ENCODE measurements at places on chromosomes 16 and 17.

GRCh38 chr17:41532947-41533570, 5.0 kb upstream of the KRT19 start:
- DNase-seq, result no peak

DNA sequence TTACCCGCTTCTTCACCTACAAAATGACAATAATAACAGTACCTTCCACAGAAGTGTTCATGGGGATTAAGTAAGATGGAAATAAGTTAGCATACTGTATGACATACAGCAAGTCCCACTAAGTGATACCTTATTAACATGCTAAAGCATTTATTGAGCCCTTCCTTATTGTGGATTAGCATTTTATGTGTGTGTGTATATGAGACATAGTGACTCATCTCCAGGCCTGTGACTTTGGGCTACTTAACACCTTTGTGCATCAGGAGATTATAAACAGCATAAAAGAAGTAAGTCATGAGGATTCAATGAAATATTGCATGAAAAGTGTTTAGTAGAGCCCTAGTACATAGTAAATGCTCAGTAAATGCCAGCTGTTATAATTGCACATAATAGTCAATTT, 52.9 kb downstream of the CA10 start:
- DNase-seq, result peak; percentile 10

DNA sequence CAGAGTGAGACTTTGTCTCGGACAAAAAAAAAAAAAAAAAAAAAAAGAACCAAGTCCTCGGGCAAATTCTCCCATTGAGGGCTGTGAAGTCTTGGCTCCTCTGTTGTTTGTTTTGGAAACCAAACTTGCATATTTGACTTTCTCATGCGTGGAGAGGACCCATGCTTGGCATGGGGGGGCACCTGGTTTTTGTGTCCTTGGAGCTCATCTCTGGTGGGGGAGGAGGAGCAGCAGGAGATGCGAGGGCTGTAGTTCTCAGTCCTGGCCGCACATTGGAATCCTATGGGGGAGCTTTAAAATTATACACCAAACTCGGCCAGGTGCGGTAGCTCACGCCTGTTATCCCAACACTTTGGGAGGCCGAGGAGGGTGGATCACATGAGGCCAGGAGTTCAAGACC, 74.5 kb downstream of the ABCC6 start:
- DNase-seq, result no peak

GRCh38 chr17:29909236-29910003, 20.6 kb downstream of the SSH2 start:
- DNase-seq, result peak; percentile 59

- DNase-seq, result no peak
Measured at GRCh38 chr17:7292729-7293128, 1.7 kb downstream of the YBX2 start.

DNA sequence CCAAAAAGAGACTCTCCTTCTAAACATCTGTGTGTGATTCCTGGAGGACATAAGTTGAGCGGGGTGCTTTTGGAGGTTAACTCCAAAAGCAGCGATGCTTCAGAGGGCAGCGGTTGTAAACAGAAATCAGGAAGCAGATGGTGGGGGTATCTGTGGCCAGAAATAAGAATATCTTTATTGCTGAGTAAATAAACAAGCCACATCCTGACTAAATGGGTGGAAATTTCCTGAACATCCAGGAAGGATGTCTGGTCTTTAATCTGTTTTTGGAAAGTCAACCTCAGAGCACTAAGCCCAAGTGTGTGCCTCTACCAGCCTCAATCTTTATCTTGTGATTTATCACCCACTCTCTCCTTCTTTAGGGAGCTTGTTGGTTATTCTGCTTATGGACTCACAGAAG, 123.3 kb downstream of the CDH13 start:
- no peak for DNase-seq

DNA sequence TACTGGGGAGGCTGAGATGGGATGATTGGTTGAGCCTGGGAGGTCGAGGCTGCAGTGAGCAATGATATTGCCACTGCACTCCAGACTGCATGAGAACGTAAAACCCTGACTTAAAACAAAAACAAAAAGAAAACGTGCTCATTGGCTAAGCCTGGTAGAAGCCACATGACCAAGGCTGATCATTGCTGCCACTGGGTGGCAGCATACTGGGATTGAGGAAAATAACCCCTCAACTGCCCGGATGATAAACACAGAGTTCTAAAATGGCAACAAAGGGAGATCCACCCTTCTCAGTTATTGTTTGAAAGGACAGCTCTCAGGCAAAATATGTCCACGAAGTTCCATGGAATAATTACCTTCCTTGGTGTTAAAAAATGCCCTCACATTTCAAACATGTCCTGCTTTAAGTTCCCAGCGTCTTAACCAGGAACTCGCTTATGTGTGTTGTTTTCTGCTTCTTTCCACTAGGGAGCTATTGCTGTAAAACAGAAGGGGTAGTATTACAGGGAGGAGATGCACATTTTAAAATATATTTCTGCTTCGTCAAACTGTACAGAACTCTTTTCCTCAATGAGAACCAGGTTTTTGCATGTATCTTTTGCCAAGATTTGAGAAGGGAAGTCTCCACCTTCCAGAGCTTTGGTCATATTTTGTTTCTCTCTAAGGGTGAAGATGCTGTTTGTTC, 675.3 kb downstream of the MAF start:
- no peak for DNase-seq

GRCh38 chr16:58102665-58103392, 26.4 kb downstream of the CFAP20 start:
- no peak for DNase-seq

- DNase-seq, result no peak
Measured at GRCh38 chr17:49190932-49191331, 19.4 kb downstream of the GNGT2 start.

DNA sequence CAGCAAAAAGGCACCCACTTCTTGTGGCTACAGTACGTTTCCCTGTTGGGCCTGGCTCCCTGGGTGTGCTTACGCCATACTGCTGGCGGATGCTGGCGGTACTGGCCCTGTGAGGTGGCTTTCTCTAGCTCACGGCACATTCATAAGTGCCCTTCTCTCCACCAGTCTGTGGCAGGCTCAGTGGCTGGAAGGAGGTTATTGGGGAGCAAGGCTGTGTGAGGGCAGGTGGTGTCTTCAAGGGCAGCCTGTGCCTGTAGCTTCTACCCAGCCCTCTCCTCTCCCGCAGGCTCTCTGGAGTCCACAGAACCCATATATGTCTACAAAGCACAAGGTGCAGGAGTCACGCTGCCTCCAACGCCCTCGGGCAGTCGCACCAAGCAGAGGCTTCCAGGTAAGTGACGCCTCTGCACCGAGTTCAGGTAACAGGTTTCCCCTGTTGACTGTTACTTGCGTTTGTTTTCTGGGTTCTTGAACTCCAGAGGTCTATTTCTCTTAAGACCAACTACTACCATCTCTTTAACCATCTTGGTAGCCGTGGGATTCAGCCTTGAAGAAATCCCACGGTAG, 20.6 kb downstream of the NTAN1 start:
- no peak for DNase-seq

DNA sequence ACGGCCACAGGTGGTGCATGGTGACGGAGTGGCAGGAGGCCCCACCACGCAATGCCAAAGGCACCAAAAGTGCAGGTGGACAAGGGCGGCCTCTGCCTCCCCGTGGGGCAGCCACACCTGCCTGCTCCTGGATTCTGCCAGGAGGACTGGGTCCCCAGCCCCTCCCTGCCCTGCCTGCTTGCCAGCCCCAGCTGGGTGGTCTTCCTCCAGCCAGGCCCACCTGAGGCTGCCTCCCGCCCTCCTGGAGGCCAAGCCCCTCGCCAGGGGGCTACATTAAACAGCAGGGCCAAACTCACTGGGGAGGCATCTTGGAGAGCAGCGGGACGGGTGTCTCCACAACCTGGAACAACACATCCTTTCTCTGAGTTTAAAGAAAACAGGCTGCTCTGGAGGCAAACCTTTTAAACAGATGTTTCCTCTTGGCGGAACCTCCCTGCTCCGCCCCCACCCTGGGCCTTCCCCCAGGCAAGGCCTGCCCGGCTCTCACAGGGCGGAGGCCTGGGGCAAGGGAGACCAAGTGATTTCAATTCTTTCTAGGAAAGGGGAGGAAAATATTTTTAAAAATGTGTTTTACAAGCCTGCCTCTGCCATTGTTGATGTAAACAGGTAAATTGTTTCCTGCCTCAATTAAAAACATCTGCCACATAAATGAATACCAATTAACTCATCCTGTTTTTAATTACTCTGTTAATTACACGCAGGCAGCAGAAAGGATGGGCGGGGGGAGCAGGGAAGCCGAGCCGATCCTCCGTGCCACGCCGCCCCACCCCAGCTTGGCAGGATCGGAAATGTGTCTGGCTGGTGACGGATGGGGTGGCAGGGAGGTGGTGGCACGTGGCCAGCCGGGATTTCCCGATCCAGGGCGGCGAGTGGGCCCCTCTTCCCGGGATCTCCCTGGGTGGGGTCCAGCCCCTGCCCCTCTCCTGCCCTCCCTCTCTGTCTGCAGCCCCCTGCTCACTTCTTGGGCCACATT, 54.4 kb upstream of the PABPN1L start:
- DNase-seq, result peak; percentile 37

DNA sequence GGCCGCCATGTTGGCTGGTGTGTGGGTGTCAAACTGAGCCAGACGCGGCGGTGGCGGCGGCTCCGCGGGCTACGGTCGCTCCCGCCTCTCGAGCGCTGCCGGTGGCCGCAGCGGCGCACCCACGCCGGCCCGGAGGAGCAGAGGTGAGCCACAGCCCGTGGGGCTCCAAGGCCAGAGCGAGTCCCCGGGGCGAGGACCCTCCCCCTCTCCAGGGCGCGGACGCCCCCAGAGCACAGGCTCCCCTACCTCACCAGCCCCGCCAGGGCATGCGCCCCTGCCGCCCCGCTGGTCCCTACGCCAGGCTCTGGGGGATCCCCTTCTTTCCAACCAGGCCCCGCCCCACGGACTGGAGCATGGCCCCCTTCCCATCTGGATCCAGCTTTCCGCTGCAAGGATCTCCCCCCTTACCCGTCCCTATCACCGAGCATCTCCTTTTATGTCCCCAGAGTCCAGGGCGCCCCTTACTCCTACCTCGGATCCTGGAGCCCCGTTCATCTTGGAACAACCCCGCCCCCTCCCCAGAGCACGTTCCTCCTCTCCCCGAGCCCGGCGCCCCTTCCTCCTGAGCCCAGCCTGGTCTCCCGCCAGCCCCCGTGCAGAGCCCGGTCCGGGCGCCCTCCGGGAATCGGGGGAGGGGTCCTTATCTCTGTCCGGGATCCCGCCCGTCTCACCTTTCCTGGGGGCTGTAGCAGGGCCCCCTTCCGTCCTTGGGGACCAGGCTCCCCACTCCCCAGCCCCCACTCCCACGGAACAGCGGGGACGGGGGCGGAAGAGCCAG, 412 bp downstream of the EPN2 start:
- DNase-seq, result no peak

- no peak for DNase-seq
Measured at GRCh38 chr17:1123393-1123831, 56.4 kb downstream of the ABR start.

DNA sequence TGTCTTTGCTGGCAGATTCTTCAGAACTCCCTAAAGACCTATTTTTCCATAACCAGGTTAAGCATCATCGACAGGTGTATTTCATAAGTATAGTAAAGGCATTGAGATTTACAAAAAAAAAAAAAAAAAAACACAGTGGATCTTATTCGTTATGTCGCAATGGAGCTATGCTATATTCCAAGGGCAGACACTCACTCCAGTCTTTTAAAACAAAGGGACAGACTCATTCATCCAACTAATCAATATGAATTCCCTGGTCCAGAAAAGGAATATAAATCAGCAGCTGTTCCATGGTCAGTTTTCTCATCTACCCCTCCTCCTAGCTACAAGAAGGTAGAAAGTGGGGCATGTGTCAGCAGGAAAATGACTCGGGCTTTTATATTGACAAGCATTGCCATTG, 97.7 kb upstream of the MON1B start:
- no peak for DNase-seq

DNA sequence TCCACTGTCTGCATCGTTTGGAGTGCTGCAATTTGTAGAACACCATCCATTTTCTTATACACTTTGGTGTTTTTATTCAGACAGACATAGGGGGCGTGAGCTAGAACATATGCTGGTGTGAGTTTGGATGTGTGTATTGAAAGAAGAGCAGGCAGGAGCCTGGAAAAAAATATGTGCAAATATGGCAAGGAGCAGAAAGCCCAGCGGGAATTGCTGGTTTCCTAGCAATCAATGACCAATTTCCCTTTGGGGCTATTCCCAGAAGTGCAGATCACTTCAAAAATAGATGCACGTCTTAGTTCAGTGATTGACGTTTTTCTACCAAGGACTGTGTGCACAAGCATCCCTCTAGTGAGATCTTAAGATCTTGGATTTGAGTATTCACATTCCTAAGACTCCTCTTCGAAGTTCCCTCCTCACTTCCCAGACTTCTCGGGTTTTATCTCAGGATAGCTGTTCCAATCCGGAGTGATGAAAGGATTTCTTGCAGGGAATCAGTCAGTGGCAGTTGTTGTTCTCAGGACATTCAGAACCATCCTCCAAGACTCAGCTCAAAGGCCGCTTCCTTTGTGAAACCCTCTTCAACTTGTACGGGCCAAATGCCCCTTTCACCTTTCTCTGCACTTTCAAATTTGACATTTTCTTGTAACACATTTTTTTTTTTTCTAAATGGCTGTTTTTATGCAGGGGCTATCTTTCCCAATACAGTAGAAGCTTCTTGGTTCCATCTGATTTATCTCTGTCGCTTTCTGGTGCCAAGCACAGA, 268.7 kb upstream of the ASIC2 start:
- DNase-seq, result no peak

DNA sequence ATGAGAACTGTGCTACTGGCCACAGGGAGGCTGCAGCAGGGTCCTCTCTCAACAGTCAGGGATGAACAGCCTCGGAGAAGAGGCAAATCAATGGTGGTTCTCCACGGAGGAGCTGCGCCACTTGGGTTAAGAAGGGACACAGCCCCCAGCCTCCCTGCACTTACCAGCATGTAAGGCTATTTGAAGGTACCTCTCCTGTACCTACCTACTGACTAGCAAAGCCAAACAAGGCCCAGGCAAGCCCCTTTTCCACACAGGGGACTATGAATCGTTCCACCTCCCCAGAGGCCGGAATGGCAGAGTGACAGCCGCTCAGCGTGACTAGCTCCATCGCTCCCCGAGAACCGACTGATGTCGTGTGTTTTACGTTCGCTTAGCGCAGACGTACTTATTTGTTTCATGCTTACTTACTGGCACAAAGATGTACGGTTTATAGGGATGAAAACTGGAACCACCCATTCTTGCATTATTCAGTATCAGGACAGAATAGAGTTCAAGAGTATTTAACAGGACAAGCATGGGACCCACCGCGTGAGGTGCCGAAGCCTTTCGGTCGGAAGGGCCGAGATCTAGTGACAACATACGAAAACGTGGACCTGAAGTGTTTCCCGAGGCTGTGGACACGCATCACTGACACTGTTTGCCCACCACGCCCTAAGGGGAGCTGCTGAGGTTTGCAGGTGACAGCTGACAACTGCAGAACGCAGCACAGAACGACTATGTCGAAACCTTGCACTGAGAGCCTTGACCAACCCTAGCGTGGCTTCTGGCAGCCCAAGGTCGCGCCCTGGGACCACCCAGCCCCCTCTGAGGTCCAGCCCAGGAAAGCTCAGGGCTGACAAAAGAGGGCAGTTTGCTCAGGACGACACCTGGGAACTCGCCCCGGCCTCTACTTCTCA, 1.0 kb downstream of the TEPSIN start:
- peak; percentile 36 for DNase-seq

- no peak for DNase-seq
Measured at GRCh38 chr16:58960484-58960883, 226.4 kb upstream of the GOT2 start.

GRCh38 chr16:49748322-49748721, 107.6 kb downstream of the ZNF423 start:
- no peak for DNase-seq

All from PC-3 (cell line).